ENCODE measurements at places on chromosomes 2 and 18.

GRCh38 chr2:33777786-33778185 lies 178.7 kb upstream of the FAM98A start:
- no peak for DNase-seq

- no peak for DNase-seq
Measured at GRCh38 chr2:74834792-74835755, 1.1 kb downstream of the HK2 start.

- DNase-seq: no peak
Measured at GRCh38 chr2:168968342-168968741, 62.8 kb downstream of the ABCB11 start.

- no peak for DNase-seq
Measured at GRCh38 chr2:26756337-26756736, 7.7 kb upstream of the SLC35F6 start.

DNA sequence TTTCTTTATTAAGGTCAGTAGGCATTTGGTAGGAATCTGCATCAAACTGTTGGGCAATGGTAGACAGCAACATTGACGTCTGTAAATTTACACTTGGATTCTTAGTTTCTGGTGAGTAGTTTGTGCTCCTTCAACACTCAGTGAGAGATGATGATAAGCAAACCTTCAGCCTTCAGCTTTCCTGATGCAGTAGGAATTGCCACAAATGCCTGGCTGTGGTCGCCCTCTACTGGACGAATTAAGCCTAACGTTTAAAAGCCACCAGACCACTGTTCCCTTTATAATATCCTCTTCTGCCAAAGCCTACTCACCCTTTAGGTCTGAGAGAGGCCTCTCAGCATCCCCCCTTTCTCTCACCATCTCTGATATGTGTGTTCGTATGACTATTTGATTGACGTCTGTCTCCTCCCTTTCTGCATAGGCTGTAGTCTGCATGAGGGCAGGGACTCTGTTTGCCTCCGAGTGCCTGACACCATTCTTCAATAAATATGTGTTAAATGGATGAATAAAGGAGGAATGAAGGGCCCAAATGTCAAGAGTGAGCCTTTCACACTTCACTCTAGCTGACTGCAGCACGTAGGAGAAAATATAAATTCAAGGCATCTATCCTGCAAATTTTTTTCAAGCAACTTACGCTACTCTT lies 47.0 kb upstream of the PLEKHM3 start:
- peak; percentile 64 for DNase-seq

GRCh38 chr2:232420463-232421188 lies 14.0 kb downstream of the ALPG start:
- DNase-seq: no peak

DNA sequence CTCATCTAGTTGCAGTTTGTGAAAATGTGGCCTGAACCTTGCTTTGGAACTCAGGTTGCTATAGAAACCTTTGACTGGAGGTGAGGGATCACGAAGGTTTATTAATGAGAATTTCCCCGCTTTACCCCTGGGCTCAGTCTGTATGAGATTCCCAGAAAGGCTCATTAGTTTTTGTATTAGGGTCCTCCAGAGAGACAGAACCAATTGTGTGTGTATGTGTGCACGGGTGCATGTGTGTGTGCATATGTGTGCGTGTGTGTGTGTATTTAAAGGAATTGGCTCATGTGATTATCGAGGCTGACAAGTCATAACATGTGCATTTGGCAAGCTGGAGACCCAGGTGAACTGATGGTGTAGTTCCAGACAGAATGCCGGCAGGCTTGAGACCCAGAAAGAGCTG lies 113.8 kb upstream of the DLX2 start:
- DNase-seq: no peak

- no peak for DNase-seq
Measured at GRCh38 chr2:60549238-60549927, 4.1 kb downstream of the BCL11A start.

DNA sequence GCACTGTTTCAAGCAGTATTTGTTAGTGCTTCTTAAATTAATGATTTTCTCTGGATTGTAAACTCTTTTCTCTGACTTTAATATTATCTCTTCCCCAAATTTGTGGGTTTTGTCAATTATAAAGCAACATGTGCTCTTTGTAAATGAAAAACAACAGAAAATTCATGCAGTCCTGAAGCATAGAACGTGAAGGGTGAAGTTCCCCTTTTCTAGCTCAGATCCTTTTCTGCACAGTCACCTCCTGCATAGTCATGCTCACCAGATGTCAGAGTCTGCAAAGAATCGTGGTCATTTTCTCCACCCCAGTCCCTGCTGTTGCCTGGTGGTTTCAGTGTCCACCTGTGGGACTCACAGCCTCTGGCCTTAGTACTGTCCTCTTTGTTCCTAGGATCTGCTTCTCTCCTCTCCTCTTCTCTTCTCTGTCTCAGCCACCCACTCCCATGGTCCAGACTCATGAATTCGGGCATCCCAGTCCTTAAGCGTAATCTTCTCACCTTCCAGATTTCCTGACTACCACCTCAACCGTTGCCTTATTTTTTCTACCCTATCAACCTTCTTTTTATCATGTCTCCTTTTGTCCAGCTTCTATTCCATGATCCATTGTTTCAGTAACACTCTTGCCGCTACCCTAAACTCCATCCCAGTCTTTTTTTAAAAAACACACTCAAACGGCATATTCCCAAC lies 229.1 kb downstream of the RTP5 start:
- peak; percentile 25 for DNase-seq

DNA sequence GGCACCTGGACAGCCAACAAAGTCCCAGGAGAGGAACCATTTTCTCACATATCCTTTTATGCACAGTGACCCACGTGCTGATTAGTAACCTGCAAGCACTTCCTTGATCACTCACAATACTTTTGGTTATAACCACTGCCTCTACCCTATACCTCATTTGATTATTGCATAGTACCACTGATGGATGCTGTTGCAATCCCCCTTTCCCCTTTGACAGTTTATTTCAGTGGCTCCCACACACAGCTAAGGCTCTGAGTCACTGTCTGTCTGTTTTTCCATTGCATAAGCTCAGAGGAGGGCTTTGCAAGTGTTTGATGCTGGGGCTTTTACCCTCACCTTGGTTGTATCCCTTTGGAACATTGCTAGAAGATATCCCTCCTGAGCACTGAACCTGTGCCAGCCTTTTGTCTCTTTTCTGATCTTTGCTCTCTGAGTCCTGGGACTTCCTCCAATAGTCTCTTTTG lies 101.7 kb upstream of the RBBP8 start:
- no peak for DNase-seq

DNA sequence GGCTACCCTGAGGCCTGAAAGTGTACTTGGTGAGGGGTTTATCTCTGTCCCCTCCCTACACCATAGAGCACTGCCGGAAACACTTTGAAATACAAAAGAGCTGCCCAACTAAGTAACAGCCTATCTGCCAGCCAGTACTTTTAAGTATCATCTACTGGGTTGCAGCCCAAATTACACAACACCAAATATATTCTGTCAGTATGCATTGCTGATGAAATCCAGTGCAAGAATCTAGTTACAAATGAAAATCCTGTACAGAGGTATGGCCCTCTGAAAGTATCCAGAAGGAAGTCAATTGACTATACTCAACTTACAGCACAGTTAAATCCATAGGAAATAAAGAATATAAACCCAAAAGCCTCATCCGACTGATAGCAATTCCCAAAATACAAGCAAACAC lies 280.8 kb downstream of the CCDC85A start:
- no peak for DNase-seq

DNA sequence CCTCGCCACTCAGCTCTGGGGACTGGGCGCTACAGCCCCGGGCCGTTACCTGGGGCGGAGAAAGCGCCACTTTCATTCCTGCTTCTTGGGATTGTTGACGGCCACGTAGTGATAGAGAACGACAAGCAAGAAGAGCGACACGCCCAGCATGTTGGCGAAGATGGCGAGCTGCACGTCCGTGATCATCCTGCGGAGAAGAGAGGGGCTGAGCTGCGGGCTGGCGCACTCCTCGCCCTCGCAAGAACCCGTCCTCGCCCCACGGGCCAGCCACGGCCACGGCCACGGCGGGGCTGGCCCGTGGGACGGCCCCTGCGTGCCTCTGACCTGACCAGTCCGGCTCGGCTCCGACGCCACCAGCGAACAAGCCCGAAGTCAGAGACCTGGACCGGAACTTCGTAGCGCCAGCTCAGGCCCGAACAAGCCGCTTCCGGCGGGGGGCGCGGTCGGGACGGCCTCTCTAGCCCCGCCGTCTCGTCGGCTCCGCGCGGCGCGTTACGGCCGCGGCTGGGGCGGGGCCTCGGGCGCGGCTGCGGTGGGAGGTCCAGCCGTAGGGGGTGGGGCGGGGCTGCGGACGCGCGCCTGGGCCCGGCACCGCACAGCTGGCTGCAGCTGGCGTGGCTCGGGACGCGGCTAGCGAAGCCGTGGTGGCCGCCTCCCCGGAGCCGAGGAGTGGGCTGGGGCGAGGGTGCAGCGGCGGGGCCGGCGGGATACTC lies at the start of gene OST4:
TSS of gene OST4 (minus strand) at position 378 of the 713 bp plus-strand sequence.
- peak; percentile 94 for DNase-seq

DNA sequence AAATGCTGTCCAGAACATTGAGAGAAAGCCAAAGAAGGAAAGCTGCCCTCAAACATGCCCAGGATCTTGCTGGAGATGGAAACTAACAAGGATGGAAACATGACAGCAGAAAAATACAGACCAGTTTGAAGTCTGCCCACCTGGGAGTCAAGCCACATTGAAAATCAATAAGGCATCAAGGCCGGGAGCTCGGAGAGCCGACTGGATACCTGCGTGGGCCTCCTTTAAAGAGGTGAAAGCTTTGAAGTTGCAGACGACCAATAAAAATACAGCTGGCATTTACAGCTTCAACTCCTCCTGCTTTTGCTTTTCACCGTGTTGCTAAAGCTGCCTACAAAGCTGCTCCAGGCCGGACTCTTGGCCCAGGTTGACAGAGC lies 279.7 kb downstream of the SRBD1 start:
- DNase-seq: no peak
